ENCODE measurements at places on chromosomes 2 and 18.

DNA sequence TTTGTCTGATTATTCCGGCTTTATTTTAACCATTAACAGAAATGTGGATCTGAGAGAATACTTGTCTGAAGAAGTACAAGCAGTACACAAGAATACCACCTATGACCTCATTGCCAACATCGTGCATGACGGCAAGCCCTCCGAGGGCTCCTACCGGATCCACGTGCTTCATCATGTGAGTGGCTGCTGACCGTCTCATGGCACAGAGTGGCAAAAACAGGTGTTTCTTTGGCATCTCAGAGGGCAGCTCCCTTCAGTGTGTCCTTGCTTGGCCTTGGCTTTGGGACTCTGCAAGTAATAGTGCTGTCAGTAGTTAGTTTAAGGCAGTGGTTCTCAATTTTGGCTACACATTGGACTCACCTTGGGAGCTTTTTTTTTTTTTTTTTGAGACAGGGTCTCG, 23.1 kb downstream of the SFTPB start:
- no peak for DNase-seq

DNA sequence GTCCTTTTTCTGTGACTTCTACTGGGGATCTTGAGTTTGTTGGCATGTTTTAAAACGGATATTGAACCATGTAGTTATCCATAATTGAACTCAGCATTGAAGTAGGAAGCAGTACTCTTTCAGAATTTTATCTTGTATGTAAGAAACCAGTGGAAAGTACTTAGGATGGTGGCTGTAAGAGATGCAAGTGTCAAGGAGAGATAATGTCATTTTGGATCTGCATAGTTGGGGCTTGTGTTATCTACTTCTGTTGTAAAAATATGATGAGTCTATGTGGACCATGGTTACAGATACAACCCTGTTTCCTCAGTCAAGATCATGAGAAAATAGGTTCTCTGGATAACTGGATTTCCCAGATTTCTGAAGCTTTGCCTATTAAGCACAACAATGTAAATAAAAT, 113.7 kb downstream of the NAB1 start:
- DNase-seq: no peak

GRCh38 chr18:10927286-10927992, 221.9 kb downstream of the PIEZO2 start:
- no peak for DNase-seq

GRCh38 chr2:203873461-203873860, 5.9 kb downstream of the CTLA4 start:
- DNase-seq: peak; percentile 16

GRCh38 chr2:27208486-27209050, 3.3 kb upstream of the ATRAID start:
- peak; percentile 55 for DNase-seq

DNA sequence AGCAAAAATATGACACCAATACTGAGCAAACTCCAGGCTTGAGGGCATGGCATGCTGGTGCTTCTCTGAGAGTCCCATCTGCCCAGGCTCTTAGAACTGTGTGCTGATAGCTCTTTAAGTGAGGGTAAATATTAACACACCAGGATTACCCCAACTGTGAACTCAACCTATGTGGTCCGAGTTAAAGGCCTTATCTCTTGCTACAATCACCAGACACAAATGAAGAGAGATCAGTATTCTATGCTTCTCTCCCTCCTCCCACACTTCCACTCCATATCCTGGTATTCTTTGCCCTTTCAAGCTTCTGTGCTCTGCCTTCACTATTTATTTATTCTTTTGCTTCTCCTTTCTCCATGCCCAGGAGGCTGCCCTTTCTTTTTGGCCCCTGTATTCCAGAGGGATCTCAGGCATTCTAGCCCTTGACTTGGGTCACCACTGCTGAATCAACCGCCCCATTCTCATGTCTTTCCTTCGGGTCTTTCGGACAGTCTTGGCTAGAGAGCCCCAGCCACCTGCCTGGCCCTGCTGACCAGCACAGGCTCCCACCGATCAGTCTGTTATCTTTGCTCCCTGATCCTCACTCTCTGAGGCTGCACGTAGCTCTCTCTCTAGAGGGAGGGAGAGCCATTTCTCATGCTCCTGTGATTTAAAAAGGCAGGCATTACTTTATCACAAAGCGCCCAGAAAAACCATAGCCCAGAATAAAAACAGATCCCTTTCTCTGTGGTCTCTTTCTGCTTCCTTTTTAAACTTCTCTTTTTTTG, 17.2 kb upstream of the HK2 start:
- DNase-seq: peak; percentile 82

- no peak for DNase-seq
Observed at GRCh38 chr2:28637066-28638047, 114.3 kb upstream of the PPP1CB start.

- DNase-seq: no peak
Observed at GRCh38 chr2:210324458-210324857, 9.5 kb upstream of the MYL1 start.

DNA sequence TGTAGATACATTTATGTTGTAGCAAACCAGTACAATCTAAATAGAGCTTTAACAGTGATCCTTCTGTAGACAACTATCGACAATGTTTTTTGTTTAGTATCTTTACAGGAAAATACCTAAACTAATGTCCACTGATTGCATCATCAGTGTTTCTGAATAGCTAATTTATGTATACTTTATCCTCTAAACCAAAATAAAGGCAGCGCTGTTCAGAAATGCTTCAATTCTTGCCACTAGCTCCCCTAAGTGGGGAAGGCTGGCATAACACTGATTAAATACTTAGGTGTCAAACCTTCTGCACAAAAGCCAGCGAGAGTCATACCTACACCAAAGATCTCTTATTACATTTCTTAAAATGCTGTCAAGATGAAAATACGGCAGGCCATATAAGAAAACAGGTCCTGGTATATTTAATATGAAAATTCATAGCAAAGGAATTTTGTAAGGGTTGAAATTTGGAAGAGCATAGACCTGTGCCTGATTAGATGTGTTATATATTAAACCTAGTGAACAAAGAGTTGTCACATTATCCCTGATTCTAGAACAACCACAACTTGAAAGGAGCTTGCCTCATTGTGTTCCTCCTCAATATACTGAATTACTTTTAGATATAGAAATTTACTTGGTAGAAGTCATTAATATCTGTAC, 1693.4 kb upstream of the SLC39A10 start:
- peak; percentile 53 for DNase-seq

DNA sequence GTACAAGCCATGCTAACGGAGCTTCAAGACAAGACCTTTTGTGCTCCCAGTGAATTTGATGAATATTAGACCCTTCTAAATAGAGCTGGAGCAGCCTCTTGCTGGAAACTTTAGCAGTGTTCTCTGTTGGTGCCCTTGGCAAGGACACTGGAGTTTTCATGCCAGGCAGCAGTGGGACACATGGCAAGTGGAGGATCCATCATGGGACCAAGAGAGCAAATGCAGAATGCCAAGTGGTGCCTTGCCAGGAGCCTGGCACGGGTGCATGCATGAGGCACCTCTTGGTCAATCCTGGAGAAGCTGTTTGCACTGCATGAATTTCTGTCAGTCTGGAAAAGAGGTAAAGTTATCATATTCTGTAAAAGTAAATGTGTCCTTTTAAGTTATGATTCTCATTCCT, 59.1 kb downstream of the NETO1 start:
- DNase-seq: no peak

DNA sequence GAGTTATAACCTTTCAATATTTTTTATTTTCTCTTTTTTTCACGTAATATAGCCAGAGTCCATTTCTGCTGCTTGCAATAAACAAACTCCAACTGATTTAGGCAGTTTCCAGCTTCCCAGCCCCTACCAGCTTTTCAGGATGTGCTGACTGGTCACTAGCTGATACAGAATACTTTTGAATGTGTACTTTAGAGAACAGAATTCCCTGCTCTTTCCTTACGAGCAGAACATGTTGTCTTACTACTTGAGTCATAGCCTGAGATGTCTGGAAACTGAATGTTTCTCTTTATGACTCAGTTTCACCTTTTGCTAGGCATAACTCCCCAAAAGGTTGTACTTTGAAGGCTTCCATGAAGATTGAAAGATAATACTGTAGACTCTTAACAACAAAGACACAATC, 44.5 kb upstream of the KCNE4 start:
- DNase-seq: no peak

- peak; percentile 69 for DNase-seq
Observed at GRCh38 chr2:96977631-96978195, 8.7 kb downstream of the FAM178B start.

DNA sequence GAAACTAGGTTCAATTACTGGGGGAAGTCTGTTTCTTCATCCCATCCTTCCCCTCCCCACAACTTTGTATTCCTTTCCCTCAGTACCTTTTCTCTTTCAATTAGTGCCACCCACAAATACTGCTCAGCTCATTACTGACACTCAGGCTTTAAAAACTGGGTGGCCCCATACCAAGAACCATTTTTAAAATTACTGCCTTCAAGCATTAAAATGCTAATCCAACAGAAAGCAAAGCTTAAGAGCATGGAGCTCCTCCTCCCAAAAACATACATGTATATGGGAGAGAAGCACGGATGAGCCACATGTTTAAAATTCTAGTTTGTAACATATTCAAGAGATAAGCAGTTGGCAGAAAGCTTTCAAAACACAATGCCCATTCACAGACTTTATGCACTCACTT, 44.0 kb downstream of the IRS1 start:
- no peak for DNase-seq

DNA sequence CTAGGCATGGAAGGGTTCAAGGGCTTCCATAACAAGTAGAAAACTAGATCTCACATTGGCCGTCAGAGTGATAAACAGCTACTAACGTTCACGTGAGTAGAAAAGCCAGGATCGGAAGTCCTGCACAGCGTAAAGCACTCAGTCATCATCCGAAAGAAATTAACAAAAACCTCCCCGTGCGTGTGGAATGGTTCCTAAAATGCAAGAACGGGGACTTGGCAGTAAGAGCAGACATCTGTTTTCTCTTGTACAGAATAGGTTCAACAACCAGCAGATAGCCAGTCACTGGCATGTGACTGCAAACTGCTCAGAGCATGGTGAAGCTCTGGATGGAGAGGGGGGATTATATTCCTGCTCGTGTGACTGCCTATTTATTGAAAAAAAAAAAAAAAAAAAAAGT, 106.9 kb upstream of the ITGB6 start:
- no peak for DNase-seq

GRCh38 chr2:110678457-110679336, 834 bp upstream of the BUB1 start:
- DNase-seq: peak; percentile 17

- no peak for DNase-seq
Observed at GRCh38 chr2:207241198-207241597, 75.5 kb upstream of the KLF7 start.
